Left cardiac atrium (tissue), 4 donors: ENCODE measurements at places on chromosomes 1 and 21. TPM values are rescaled to one million over a fixed set of nuclear protein-coding genes. Genes with fewer than 3 reads are reported as not detected.
A peak's percentile ranks its signal among the peaks of the same experiment; 100 is the strongest.

DNA sequence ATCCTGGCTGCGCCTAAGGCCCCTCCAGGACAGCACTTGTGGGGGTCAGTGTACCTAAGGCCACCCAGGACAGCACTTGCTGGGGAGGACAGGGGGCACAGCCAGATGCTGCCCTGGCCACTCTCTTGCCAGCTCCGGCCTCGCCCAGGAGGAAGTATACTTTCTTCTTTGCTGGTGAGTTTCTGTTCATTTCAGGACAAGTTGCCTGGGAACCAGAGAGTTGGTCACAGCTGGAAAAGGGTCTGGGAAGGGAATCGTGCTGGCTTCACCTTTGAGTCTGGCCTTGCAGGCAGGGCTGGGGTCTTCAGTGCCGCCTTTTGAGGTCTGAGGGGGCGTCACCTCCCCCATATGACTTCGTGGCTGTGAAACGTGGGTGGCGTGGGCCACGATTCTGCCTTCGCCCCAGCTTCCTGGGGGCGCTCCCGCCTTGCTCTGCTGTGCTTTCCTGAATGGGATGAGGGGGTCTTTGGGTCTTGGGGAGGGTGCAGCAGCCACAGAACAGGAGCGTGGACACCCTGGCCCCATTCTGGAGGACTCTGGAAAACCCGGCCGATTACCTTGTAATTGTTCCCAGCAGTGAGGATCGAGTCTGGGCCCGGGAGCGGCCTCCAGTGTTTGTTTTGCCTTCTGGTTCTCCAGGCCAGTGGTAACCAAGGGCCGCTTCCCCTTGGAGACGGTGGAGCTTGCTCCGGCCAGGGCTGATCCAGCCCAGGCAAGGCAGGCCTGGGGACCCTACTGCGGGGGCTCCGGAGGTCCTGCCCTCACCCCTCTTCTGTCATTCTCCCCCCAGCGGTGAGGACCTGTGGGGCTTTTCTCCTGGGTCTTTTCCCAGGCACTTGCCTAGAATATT lies 45.9 kb downstream of the SPSB1 start:
- DNase-seq: no peak

GRCh38 chr1:229238231-229238630 lies 32.7 kb upstream of the RAB4A start:
- no peak for DNase-seq

GRCh38 chr1:12745992-12746323 lies at the start of gene CFAP107:
TSS of gene CFAP107 (plus strand) at chr1:12746200. CDS start at chr1:12746431, 231 bp downstream.
- DNase-seq: no peak

DNA sequence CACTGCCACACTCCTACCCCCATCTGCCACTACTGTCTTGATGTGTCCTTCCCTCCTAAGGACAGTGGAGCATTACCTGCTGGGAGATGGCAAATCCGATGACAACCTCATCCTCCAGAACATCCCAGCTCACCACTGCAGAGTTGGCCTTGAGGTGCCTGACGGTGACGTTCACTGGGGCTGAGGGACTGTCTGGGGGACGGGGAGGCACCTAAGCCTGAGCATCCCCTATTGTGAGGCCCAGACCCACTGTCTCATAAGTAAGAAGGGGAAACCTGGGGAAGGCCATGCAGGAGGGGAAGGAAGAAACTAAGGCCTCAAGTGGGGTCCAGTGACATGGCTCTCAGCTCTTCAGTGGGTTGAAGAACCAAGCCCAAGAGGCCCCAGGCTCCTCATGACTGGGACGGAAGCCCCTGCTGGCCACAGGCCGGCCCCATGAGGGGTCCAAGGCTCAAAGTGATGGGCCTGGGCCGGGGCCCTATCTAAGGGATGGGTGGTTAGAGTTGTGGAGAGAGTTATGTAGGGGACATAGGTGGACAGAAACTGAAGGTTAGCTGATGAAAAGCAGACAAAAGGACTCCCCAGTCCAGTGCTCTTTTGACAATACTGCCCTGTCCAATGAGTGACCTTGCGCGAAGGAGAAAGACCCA lies 1.8 kb downstream of the FNDC5 start:
- no peak for DNase-seq

DNA sequence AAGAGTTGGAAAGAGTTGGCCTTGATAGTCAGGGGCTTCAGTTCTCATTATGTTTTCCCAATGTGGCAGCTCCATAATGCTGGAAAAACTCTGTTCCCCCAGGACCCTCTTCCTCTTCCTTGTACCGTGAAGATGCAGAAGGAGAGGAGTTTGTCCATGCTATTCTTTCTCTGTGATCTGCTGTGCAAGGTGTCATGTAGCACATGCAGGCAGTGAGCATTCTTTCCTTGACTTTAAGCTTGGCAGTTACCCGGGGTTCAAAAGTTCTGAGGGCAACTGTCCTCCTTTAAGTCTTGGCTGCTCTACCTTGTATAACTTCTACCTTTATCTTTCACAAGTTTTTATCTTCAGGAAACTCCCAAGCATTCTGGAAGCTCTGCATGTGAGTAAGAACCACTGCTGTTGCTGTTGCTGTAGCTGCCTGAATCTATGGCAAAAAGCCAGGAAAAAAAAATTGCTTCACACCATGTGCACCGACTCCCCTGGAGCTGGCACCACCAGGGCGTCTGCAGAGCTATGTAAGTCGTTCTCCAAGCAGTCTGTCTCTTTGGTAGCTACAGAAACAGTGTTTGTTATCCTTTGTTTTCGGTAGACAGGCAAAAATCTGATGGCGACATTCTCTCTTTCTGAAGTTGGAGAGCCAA lies 42.7 kb upstream of the SLC16A1 start:
- peak; percentile 79 for DNase-seq

- DNase-seq: no peak
Measured at GRCh38 chr1:224495866-224496265, 61.3 kb upstream of the WDR26 start.

GRCh38 chr1:172180501-172181285 lies 239.8 kb upstream of the C1orf105 start:
- DNase-seq: peak; percentile 40

DNA sequence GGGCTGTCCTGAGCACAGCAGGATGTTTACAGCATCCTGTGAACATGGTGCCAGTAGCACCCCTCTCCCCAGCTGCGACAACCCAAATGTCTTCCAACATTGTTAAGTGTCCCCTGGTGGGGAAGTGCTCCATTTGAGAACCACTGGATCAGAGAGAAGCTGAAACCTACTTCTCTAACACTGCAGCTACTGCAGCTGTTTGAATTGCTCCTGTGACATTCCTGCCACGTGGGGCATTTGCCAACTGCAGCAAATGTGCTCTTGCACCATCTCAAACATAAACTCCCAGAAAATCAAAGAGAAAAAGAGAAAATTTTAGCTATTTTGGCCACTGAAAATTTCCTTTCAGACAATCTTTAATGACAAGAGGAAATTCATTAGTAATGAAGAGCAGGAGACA lies 11.0 kb downstream of the SLC2A5 start:
- DNase-seq: no peak

DNA sequence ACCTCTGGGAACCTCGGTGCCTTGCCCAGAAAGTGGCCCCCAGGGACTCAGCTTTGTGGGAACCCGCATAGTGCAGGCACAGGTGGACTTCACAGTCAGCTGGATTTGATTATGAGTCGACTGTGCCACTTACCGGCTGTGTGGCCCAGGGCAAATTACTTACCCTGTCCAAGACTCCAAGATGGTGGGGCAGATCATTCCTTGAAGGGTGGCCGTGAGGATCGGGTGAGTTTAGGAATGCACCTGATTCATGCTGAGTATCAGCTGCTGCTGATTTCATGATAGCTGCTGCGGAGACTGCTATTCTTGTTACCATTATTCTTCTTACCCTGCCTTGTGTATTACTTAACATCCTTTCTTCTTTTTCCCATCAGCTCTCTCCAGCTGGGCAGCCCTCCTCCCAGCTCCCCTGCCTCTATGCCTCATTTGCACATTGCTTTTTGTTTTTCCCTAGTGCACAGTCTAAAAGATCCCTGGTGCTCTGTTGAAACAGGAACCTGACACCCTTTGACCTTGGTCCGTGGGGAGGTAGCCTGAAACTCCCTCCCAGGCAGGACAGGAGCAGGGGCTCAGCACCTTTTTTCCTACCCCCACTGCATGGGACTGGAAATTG lies 40.5 kb upstream of the FHAD1 start:
- no peak for DNase-seq

- DNase-seq: no peak
Measured at GRCh38 chr1:91889717-91890459, 3.9 kb upstream of the TGFBR3 start.

DNA sequence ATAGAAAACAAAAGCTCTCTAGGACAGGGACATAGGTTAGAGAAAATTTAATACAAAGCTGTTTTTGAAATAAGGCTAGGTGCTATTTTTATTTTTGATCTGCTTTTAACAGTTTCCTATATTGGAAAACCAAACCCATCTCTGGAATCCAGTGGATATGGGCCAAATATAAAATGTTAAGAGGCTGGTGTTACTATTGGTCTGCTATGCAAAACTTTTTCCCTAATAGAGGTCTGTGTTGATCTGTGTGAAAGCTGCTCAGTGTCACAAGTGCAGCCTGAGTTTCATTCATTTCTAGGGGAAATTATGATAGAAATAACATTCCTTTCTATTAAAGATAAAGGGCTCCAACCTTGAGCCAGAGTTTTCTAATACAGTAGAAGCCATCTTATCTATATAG lies 116.4 kb downstream of the OLFML2B start:
- DNase-seq: no peak

- no peak for DNase-seq
Measured at GRCh38 chr1:226632169-226632879, 83.8 kb downstream of the STUM start.

DNA sequence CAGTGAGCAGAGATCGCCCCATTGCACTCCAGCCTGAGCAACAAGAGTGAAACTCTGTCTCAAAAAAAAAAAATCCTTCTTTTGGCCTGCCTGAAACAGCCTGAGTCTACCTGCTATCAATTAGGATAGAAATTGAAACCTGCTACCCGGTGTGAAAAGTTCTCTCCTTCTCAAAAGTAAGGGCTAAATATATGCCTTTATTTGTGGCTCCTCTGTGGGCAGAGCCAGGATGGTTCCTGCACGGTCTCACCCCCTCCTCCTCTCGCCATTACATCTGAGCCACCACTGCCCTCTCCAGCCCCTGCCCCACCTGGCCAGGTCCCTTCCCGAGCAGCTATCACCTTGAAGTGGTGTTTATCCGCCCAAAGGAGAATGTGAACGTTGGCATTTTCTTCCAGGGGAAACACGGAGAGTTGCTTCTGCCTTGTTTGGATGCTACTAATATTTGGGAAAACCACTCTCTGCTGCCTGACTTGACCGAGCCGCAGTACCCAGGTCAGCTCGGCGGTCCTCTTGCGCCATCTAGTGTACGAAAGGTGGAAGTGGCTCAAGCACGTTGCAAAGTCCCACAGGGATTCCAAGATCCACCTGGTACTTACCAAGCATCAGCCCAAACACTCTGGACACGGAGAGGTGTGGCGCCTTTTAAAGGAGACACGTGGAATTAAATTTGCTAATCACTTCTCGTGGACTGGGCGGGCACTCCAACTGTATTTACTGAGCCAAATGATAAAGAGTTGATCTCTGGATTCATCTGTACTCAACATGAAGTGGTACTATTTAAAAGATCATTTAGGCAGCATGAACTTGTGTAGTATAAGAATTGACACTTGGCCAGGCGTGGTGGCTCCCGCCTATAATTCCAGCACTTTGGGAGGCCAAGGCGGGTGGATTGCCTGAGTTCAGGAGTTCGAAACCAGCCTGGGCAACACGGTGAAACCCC lies 31.9 kb downstream of the SETD4 start:
- DNase-seq: peak; percentile 68

GRCh38 chr1:25566730-25567341 lies 23.4 kb downstream of the LDLRAP1 start:
- DNase-seq: no peak

DNA sequence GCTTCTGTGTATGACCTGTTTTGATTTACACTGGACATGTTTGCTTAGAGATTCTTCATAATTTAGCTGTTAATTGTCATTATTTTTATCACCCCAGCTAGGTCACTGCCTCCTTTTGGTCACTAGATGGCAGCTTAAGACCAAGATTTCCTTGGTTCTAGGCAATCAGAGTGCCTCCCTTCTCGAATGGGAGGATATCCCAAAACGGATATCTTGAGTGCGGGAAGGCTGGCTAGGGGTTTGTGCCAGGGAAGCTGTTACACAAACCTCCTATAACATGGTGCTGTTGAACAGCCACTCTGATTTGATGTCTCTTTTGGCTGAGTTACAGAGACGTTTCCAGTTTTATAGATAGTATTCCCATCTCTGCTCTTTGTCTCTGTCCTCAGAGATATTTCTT lies 283.5 kb downstream of the S1PR1 start:
- DNase-seq: peak; percentile 18

GRCh38 chr1:150256198-150256553 lies 1.4 kb upstream of the CA14 start:
- no peak for DNase-seq

DNA sequence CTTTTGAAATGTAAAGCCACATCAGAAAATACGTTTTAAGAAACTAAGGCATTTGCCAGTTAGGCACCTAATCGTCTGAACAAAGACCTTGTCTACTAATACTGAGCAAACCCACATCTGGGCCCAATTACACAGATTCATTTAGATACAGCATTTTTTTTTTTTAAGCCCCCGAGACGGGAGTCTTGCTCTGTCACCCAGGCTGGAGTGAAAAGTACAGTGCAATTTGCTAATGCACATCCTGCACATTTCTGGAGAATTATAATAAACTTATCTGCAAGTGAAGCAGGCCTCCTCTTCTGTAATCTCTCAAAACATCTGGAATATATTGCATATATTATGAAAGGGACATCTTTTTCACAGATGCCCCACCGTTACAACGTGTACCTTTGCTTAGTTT lies 3.3 kb downstream of the RSRP1 start:
- no peak for DNase-seq

DNA sequence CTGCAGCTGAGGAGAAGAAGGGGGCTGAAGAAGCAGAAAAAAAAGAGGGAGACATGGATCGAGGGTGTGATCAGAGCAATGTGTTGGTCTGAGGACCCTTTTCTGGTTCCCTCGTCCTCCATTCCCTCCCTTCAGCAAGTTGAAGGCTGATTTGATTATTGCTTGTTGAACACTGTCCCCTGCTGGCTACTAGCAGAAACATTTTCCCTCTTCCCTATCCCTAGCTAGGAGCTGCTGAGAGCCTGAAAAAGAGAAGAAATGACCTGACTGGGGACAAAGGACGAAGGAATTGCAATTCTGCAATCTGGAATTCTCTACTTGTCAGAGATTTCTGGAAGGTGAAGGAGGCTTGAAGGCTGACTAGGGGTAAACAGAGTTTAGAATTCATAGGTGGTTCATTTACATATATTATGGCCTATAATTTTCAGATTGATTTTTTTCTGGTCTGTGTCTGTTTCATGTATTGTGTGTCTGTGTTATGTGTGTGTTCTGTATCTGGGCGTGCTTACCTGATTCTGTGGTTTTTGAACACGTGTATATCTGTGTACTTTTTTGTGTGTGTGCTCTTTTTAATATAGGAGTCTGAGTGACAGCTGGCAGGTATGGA lies 9.8 kb downstream of the NHLH1 start:
- DNase-seq: no peak

The SEC16B gene
- 2.2 TPM for total RNA-seq

The BRINP3 gene
- 1.3 TPM for total RNA-seq

The TMOD4 gene
- not detected for total RNA-seq

The ACAP3 gene
- total RNA-seq: 36.2 TPM

The ACTA1 gene
- 508 TPM for total RNA-seq

The EFNA3 gene
- 1.1 TPM for total RNA-seq

The AMY1A gene
- not detected for total RNA-seq

The PCAT6 gene
- total RNA-seq: 1.7 TPM

The COL11A1 gene
- total RNA-seq: not detected

The RGS7 gene
- not detected for total RNA-seq
